ENCODE measurements at places on chromosomes 13 and 19.

DNA sequence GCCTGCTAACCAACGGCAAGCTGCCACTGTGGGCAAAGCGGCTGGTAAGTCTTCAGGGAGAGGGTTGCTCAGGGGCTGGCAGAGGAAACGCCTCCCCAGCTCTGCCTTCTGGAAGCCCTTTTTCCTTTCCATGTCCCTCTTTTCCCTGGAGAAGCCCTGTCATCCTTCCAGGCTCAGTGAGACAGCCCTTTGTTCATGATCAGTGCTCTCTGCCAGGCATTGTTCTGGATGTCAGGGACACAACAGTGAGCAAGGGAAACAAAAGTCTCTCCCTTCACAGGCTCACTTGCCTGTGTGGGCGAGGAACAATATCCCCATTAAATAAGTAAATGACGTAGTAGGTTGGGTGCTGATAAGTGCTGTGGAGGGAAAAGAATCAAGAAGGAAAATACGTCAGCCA lies 13.9 kb upstream of the OVOL3 start:
- DNase-seq, result no peak

DNA sequence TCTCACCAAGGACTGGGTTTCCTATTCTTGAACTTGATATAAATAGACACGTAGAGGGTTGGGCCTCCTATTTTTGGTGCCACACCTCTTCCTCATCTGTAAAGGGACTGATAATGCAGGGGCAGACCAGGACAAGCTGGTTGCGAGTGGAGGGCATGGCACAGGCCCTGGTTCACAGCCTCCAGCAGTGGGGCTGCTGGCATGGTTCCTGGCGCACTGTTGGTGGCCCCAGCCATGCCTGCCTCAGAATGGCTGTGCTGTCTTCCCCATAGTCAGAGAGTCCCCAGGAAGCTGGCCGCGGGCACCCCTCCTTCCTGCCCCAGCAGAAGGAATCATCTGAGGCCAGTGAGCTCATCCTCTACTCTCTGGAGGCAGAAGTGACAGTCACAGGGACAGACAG lies 10.5 kb upstream of the OVOL3 start:
- DNase-seq, result no peak

GRCh38 chr13:30113983-30114570 lies 193.3 kb downstream of the KATNAL1 start:
- DNase-seq, result no peak

DNA sequence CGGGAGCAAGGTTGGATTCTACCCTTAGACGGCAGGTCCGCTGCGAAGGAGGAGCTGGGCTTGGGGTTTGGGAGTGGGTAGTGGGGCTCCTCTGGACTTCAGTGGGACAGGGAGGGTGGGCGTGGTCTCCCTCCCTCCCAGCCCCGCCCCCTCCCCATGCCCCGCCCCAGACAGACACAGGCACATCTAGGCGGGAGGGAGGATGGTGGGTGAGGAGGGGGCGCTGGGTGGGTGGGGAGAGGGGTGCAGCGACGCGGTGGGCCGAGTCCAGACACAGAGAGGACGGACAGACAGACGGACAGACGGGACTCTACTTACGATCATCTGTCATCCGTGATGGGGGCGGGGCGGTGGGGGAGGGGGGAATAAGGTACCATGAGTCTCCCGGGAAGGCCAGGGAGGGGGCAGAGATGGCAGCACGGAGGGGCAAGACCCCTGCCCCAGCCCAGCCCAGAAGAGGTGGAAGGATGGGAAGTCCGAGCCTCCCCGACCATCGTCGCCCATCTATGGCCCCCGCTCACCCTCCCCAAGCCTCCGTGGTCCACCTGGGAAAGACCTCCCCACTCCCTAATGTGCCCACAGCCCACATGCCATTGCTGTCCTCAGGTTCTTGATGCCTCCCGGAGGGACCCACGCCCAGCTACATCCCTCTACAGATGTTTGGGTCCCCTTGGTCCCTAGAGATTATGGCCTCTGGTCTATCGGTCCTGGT lies 64.8 kb downstream of the UNC13A start:
- DNase-seq, result no peak

DNA sequence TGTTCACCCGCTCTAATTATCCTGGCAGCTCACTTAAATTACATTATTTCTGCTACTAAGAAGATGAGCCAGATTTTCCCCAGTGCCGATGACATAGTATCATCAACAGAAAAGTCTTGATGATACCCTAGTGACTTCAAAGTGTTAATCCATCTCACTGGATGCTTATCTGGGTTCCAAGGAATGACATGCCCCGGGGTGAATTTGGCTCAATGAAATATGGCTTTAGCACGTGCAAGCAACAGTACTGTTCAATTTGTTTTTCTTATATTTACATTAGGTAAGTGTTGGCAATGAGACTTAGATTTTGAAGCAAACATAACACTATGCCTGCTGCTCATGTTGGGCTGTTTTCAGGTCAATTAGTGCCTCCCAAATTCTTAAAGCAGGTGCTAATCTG lies 548.2 kb upstream of the SLITRK1 start:
- DNase-seq, result no peak

GRCh38 chr19:48607359-48607755 lies 815 bp downstream of the SPACA4 start:
- DNase-seq, result no peak

- no peak for DNase-seq
These were observed 222.8 kb upstream of the NBEA start for GRCh38 chr13:34719060-34719875.

DNA sequence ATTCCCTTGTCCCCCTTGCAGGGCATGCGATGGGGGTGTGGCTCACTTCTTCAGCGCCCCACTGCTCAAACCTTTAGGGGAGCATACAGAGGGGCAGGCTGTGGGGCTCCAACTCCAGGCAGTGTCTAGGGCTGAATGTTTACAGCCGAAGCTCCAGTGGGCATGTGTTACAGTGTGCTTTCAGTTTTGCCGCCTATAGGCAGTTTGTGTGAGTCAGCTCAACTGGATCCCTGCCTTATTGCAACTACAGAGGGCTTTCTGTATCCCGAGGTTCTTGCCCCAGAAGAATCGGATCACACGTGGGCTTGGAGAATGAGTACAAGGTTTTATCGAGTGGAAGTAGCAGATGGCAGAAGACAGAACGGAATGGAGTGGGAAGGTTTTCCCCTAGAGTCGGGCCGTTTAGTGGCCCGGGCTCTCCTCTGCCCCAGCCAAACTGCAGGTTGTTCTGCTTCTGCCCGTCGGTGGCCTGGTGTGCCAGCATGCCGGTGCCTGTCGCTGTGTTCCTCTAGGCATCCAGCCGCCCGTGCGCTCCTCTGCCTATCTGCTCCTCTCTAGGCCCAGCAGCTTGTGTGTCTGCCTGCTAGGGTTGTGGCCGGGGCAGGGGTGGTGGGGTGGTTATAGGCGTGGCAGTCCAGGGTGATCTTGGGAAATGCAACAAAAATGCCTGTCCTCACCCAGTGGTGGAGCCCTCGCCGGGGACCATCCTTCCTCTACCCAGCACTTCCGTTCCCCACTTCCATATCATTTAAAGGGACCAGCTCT lies 435.9 kb upstream of the SGCG start:
- DNase-seq, result no peak

GRCh38 chr13:78586706-78587105 lies 16.6 kb downstream of the POU4F1 start:
- no peak for DNase-seq

DNA sequence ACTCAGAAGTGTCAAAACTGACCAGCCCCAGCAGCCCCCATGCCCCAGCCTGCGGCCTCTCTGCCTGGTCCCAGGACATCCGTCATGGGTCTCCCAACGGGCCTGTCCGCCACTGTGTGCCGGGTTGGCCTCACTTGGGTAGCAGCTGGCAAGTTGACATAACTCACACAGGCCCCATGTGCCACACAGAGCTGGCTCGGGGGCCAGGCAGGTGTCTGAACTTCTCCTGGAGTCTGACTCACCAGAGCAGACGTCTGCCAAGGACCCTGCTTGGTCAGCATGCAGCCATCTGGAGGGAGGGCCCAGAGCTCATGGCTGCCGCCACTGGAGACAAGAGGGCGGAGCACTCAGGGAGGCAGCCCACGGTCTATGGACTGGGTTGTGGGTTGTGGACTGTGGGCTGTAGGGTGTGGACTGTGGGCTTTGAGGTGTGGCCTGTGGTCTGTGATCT lies 32.0 kb upstream of the TMEM255B start:
- DNase-seq, result no peak

GRCh38 chr19:7603919-7604318 lies 8.3 kb downstream of the CAMSAP3 start:
- DNase-seq, result no peak

DNA sequence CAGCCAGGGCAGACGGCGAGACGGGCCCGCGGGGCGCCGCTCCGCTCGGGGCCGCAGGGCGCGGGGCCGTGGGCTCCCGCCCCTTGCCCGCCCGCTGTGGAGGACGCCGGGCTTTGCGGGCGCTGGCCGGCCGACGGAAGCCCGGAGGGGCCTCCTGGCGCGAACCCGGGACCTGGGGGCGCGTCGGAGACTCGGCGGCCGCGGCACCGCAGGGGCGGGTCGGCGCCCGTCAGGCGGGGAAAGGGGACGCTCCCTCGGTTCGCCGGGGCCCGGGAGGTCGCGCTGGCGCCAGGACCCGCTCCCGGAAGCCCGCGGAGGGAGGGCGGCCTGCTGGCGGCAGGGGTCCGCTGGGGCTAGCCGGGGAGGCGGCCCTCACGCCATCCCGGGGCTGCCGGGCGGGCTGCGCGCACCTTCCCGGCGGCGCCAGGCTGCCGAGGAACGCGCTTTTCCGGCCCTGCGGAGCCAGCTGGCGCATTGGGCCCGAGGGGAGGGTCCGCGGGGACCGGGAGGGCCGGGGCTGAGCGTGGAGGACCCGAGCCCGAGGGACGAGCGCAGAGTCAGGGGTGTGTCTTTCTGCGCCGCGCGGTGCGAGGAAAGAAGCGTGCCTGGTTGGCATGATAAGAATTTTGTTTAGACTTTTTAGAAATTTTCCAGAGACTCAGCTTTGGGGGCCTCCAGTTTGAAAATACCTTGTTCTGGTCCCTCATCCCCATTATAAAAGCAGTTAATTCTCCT lies 511 bp downstream of the GARRE1 start:
- DNase-seq, result no peak

GRCh38 chr13:112648101-112648500 lies 41.7 kb upstream of the ATP11A start:
- no peak for DNase-seq

- no peak for DNase-seq
These were observed 188.4 kb downstream of the ITGBL1 start for GRCh38 chr13:101640788-101641400.

DNA sequence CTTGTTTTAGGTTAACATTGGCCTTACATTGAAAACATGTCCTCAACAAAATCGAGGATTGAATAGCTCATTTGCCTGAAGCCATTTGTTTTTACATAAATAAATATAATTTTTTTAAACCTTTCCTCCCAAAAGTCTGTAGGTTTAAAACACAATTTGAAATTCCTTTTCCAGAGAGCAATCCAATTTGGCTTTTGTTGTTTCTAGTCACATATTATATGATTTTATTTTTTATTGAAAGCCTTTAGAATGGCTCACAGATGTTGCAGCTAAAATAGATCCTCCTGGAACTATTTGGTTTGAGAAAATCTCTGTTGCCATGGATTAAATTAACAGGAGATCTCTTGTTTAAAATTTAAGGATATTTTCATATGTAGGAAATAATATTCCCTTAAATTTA lies 512.6 kb downstream of the KLF5 start:
- DNase-seq, result no peak

DNA sequence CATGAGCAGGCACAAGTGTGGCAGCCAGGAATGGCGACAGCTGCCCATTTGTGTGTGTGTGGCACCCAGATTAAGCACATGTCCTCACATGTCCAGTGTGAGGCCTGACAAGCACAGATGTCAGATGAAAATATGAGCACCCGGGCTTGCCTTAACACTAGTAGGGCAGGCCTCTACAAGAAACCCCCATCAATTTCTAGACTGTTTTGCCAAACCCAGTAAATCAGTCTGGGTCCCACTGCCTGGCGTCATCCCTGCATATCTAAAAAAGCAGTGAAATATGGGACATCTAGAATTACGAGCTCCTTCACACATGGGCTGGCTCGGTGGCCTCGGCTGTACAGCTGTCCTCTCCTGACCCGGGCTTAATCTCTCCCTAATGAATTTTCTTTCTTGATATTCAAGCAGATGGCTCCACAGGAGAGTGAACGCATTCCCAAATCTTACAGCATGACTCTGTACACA lies 432.7 kb downstream of the FOXO1 start:
- DNase-seq, result no peak

DNA sequence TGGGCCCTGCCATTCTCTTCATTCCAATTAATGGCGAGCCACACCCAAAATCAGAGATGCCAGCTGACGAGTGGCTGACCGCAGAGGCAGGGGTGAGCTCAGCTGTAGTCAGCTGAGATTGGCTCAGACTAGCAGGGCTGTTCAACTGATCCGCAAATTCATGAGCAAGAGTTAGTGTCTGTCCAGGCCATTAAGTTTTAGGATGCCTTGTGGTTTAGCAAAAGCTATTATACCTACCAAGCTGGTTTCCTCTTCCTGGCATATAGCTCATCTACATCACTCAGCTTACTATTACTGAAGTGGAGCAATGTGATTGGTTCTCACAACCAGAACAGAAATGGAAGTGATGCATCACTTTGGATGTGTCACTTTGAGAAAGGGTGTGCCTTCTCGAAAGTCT lies 148.7 kb downstream of the NALCN start:
- no peak for DNase-seq

DNA sequence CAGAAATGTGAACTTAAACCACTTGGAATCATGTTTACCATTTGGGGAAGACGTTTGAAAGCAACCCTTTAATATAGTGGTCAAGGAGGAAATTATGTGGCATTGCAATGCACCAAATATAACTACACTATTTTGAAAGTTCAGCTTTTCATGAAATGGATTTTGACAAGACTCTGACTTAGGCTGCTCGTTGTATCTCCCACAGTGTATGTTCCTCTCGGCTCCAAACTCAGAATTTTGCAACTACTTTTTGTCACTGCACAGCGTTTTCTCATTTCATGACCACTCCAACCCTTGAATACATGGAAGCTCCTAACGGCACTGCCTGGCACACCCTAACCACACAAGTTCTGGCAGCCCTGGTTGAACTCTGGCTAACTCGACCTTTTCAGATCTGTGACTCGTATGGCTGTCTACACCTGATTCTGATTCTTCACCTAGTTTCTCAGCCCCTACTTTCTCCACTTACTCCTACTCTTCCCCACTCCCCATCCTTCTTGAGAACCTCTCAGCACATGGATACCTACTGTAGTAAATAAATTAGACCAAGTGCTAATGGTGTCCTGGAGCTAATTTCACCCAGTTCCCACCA lies 7.0 kb upstream of the POMP start:
- no peak for DNase-seq

All from stimulated activated CD4-positive, alpha-beta T cell treated with anti-CD3 and anti-CD28 coated beads, Interleukin-2, amount 100 ng/mL, for 4 hours (primary cell).